Activated CD8-positive, alpha-beta T cell treated with anti-CD3 and anti-CD28 coated beads for 36 hours (primary cell): ENCODE measurements at places on chromosomes 2 and 18. TPM values are rescaled to one million over a fixed set of nuclear protein-coding genes. Genes with fewer than 3 reads are reported as not detected.

GRCh38 chr2:160478660-160479059 is 14.9 kb downstream of the RBMS1 start:
- H3K4me3 ChIP-seq = no peak overlapping the region
- H3K36me3 ChIP-seq = peaks cover 7% of the 10 kb centered on the region
- no peak for DNase-seq
- no peaks in the 10 kb centered on the region for H3K27me3 ChIP-seq
- no peak overlapping the region for H3K27ac ChIP-seq
- peaks cover 52% of the 10 kb centered on the region for H3K4me1 ChIP-seq

- no peak for DNase-seq
- no peaks in the 10 kb centered on the region for H3K4me1 ChIP-seq
- H3K27ac ChIP-seq = no peak overlapping the region
- H3K36me3 ChIP-seq = no peaks in the 10 kb centered on the region
- H3K27me3 ChIP-seq = no peaks in the 10 kb centered on the region
- H3K4me3 ChIP-seq = no peak overlapping the region
These were observed 1611.9 kb upstream of the ZEB2 start for GRCh38 chr2:146131785-146132184.

GRCh38 chr2:66490588-66491001 is 55.7 kb downstream of the MEIS1 start:
- H3K36me3 ChIP-seq = no peaks in the 10 kb centered on the region
- no peaks in the 10 kb centered on the region for H3K27me3 ChIP-seq
- DNase-seq = no peak

DNA sequence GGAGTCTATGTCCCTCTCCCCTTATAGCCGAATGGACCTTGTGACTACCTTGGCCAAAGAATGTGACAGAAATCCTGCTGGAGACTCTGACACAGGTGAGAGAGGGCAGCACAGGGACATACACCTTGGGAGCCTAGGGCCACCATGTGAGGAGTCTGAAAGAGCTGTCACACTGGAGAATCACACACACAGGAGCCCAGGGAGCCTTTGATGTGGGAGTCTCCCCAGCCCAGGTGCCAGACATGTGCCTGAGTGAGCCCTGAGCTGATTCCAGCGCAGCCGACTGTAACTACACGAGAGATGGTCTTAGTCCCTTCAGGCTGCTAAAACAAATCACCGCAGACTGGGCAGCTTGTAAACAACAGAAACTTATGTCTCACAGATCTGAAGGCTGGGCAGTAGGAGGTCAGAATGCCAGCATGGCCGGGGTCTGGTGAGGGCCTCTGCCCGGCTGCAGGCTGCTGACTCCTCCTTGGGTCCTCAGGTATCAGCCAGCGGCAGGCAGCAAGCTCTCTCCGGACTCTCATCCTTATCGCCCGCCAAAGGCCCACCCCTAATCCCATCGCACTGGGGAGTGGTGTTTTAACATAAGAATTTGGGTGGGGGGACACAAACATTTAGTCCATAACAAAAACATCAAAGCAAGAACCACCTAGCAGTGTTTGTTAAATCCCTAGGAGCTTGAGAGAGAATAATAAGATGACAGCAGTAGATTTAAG is 63.8 kb upstream of the GPR45 start:
- peaks cover 10% of the 10 kb centered on the region for H3K27me3 ChIP-seq
- no peak overlapping the region for H3K4me3 ChIP-seq
- no peak overlapping the region for H3K27ac ChIP-seq
- no peak for DNase-seq
- H3K36me3 ChIP-seq = no peaks in the 10 kb centered on the region

ACMSD gene
- not detected for total RNA-seq

MRPS5 gene
- 96.1 TPM for total RNA-seq
